LHCN-M2 (cell line): ENCODE measurements at places on chromosomes 5 and 9.

- no peak for DNase-seq
Measured at GRCh38 chr9:69034071-69034470, 1.5 kb upstream of the FXN start.

GRCh38 chr5:132364319-132364718, 5.2 kb upstream of the SLC22A5 start:
- DNase-seq: peak; percentile 85

DNA sequence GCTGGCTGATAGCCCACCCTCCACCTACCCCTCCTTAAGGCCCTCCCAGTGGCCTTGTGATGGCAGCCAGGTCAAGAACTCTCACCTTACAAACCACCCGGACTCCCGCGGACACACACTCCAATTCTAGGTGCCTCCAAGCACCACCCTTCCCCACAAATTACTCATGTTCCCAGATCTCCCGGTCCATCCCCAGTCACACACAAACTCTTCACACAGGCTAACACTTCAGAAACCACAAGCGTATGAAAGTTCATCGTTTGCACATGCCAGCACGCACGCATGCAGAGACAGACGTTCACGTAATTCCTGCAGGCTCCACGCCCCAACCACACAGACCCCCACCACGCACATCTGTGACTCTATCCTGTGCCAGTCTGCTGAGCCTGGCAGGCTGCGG, 18.0 kb downstream of the NR5A1 start:
- no peak for DNase-seq

GRCh38 chr9:127225801-127226625, 38.6 kb upstream of the GARNL3 start:
- DNase-seq: no peak

DNA sequence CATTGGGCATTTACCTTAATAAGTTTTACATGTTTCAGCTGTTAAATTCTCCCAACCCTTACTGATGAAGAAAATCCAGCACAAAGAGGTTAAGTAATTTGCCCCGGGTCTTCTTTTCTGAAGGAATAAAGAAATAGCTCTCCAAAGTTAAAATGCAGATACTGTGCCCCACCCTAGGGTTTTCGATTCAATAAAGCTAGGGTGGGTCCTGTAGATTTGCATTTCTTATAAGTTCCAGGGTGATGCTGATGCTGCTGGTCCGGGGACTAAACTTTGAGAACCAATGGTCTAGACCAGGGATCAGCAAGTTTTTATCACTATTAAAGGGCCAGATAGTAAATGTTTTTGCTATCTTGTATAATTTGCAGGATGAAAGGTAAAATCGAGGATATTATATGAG, 156.7 kb downstream of the ADAMTS12 start:
- DNase-seq: no peak

- no peak for DNase-seq
Measured at GRCh38 chr5:56090793-56091460, 96.2 kb upstream of the IL6ST start.

- peak; percentile 55 for DNase-seq
Measured at GRCh38 chr5:147547730-147548129, 37.9 kb upstream of the DPYSL3 start.

DNA sequence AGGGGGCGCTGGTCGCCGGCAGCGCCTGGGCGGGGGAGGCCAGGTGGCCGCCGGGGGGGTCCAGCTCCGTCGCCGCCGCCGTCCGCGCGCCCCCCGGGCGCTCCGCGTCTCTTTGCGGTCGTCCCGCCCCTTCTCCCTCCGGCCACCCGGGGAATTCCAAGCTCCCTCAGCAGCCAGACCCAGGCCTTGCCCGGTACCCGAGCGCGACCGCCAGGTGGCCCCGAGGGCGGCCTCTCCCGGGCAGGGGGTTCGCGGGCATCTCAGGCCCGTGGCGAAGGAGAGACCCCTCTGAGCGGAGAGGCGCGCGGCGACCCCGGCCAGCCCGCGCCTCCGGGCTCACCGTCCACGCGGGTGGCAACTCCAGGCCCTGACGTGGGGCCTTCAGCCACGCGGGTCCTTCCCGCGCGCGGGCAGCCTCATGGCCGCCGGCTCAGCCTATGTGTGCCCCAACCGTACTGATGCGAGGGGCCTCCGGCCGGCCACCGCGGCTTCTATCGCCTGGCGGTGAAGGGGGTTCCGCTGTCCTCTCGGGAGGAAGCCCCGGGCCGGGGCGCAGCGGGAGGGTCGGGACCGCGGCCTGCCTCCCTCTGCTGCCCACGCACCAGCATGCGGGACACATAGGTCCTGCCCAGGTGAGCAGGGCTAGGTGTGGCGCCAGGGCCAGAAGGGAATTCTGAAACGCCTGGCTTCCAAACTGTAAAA, 529 bp upstream of the NRARP start:
- no peak for DNase-seq

GRCh38 chr5:83720836-83721537, at the start of gene HAPLN1:
HAPLN1 (minus strand) TSS chr5:83720855; CDS start chr5:83673523, 47,332 bp downstream.
- no peak for DNase-seq

- no peak for DNase-seq
Measured at GRCh38 chr5:176776141-176776865, 34.1 kb upstream of the UNC5A start.

- no peak for DNase-seq
Measured at GRCh38 chr5:102924963-102925362, 169.9 kb downstream of the PAM start.

DNA sequence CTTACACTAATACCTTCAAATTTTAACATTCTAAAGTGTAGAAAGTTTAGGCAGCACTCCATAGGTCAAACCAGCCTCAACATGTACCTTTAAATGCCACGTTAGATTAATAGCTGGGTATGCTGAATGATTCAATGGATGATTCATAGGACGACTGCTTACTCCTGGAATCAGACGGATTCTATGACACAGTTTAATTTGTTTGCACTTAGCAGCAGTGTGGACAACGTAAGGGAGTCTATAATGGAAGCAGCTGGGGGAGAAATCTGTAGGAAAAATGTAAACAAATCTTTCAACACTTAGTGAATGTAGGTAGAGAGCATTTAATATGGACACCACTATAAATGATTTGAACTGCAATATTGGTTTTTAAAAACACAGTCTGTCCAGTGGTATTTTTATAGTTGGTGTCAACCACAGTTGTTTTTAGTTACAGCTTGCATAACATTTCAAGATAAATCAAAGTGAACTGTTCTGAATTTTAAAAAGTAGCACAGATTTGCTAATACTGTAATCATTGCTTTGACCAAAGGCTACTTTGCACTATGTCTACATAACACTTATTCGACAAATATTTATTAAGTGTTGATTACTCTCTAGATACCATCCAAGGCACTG, 701.5 kb upstream of the MEF2C start:
- DNase-seq: peak; percentile 76

GRCh38 chr5:151081431-151082281, 822 bp upstream of the TNIP1 start:
- DNase-seq: peak; percentile 65

DNA sequence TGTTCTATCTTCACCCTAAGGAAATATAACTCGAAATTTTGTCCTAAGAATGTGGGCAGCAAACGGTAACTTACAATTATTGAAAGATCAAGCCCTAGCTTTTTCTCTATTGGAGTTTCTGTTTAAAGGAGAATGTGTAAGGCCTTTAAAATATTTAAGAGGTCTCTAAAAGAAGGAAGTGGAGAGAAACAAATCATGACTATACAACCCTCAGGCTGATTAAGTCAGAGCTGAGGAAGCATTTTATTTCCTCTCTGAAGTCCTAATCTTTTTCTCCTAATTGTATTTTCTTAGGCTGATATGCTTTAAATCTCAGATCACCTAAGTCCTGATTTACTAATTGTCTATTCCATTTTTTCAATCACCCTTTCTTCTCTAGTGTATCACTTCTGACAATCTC, 1708.8 kb upstream of the C9orf72 start:
- no peak for DNase-seq

- no peak for DNase-seq
Measured at GRCh38 chr5:171957591-171958251, 48.7 kb downstream of the FBXW11 start.

DNA sequence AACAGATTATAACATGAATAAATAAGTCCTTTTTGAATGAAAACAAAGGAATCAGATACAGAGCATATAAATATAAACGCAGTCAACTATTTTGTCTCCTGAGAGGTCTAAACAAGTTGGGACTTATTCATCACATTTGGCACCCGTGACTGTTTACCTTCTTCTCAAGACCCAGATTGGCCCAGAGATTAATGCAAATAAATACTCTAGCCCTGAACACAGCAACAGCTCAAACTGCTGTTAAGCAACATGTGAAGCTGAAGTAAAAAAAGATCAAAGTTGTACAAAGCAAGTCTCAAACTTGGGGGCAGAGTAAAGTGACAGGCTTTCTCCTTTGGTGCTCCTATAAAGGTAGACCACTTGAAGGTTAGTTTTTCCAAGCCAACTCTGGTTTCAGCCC, 95.0 kb upstream of the NR5A1 start:
- DNase-seq: no peak

GRCh38 chr5:8949908-8950307, 596.0 kb downstream of the SEMA5A start:
- DNase-seq: no peak

DNA sequence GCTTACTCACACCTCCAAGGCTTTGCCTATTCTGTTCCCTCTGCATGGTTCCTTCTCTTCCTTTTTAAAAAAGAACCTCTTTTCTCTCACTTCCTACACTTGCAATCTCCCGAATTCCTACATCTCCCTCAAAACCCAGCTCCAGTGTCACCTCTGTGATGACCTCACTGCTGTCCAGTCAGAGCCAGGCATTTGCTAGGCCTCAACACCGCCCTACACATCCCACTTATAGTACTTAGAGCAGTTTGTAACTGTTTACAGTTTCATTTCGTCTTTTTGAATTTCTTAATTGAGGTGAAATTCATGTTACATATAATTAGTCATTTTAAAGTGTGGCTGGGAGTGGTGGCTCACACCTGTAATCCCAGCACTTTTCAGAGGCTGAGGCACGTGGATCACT, 30.8 kb downstream of the CD14 start:
- peak; percentile 1 for DNase-seq

- no peak for DNase-seq
Measured at GRCh38 chr9:24479361-24480059, 66.2 kb downstream of the IZUMO3 start.

DNA sequence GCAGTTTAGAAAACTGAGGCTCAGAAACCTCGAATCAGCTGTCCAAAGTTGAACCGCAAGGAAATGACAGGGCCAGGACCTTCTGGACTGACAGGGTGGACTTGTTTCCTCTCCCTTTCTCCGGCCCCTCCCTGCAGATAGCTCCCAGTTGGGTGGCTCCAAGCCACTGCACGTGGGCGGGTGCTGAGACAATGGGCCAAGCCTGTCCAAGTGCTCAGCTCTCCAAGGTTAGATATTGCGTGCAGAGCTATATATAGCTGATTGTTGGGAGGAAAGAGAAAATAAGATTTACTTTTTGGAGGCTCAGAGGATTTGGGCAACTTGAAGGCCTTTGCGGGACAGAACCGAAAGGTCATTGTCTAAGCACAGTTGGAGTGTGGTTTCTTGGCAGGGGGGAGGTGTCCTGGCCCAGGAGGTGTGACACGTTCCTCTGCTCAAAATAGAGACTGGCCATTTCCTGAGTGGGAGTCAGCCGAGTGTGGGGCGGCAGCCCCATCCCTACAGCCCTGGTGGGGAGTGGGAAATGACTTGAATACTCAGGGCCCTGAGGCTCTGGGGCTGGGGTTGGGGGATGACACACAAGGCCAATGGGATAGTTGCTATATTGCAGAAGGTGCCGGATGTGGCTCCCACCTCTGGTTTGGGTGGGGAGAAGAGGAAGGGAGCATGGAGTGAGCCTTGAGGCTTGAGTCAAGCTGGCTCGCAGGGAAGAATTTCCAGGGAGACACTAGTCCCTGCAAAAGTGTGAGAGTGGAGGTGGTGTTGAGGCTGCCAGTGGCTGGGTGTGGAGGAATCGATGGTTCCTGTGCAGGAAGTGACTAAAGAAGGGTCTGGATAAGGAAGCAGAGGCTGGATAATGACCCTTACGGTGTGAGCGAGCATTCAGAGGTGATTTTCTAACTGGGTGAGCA, 44.4 kb upstream of the SMAD5 start:
- DNase-seq: no peak

DNA sequence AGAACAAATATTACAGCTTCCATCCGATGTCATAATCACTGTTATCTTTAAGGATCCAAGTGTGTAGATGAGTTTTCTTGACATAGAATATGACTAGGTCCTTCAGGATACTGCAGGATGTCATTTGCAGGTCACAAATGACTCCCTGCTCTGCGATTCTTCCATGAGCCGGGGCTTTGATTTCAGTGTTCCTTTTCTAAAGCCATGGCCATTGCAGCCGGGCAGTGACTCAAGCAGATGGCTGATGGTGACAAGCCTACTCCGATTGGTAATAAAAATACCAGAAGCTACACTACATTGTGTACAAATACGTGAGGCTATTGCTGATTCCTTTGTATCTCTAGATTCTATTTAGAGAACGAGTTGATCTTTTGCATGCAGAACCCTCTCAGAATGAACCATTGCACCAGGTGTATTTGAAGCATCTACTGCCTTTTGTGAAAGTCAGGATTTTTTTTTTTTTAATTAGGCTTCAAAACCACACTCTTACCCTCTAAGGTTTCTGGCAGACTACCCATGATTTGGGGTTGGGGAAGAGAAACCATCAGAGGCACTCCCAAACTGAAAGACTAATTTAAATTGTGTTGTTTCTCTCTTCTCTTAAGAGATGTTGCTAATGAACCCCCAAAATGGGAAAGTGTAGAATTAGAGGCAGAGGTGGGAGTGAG, 271.0 kb upstream of the ADRA1B start:
- no peak for DNase-seq

- DNase-seq: no peak
Measured at GRCh38 chr5:41213340-41213739, at the start of gene C6. C6 (minus strand) TSS chr5:41213532; CDS start chr5:41203230, 10,302 bp downstream.

- no peak for DNase-seq
Measured at GRCh38 chr9:15882328-15882727, 329.5 kb downstream of the CCDC171 start.

DNA sequence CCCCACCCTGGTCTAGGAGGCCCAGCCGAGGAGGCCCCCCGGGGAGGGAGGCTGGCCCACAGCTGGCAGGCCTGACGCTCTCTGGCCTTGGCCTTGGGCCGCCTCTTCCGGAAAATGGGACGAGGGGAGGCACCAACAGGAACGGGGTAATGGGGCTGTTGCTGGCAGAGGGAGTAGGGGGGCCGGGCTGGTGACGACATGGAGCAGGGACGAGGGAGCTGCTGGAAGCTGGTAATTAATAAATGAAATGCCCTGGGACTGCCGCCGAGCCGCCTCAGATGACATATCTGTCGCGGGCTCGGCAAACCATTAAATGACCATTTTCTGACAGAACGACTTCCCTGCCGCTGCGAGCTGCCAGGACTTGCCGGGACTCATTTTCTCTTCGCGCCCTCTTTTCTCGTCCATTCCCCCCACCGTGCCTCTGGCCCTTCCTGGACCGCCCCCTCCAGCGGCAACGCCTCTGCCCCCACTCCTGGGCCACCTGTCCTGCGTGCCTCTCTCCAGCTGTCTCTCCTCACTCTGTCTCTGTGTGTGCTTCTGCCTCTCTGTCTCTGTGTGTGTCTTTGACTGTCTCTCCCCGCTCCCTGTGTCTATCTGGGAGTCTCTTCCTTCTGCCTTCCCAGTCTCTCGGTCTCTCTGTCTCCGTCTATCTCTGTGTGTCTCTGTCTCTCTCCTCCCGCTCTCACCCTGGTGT, 215.7 kb downstream of the PAX5 start:
- DNase-seq: no peak

- DNase-seq: no peak
Measured at GRCh38 chr5:141101059-141101458, 786 bp downstream of the PCDHB3 start.

- DNase-seq: no peak
Measured at GRCh38 chr9:88737876-88738275, 202.9 kb downstream of the NXNL2 start.

GRCh38 chr5:65066387-65067146, 297.8 kb downstream of the CWC27 start:
- peak; percentile 61 for DNase-seq
